ENCODE measurements at places on chromosomes 6 and 20. TPM values are rescaled to one million over a fixed set of nuclear protein-coding genes. Genes with fewer than 3 reads are reported as not detected.

DNA sequence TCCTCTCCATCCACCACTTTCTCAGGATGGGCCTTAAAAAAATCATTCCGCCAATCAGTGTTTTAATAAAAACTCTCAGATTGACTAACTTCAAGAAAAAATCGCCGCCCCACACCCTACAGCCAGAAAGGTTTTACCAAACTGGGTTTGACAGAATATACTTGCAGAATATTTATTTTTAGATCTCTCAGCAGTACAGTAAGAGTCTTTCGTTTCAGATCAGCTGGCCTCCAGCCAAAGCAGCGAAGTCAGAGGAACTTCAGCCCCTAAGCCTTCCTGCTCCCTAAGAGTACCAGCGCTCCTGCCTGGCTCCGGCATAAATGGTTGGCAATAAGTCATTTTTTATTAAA lies 24.7 kb downstream of the TBC1D7 start:
- no peak for DNase-seq

GRCh38 chr6:134389129-134389528 lies 71.2 kb upstream of the SGK1 start:
- DNase-seq: no peak

DNA sequence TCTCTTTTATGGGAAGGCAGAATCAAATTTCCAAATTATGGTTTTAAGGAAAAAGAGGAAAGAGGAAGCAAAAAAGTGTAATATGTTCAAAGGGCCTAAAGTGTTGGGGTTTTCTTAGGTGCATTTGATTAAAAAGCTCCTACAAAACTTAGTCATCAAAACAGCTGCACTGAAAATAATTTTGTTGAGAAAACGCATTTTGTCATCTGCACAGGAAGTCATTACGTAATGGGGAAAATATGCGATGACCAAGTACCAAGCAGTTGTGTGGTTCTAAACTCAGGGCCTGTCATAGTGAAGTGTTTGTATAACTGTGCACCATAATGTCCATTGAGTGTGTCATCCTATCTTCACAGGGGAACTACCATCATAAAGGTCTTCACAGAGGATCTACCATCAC lies 15.6 kb downstream of the HAO1 start:
- DNase-seq: no peak

Gene HLA-DRB1
- polyA plus RNA-seq: 52.1 TPM

Gene TFAP2C
- 1.3 TPM for polyA plus RNA-seq

Gene GLO1
- polyA plus RNA-seq: 188 TPM
